ENCODE measurements at places on chromosomes 11 and 22.

- no peak for DNase-seq
Measured at GRCh38 chr22:46418827-46419226, 83.3 kb downstream of the TRMU start.

- DNase-seq: peak; percentile 30
Measured at GRCh38 chr11:133928628-133929059, 28.1 kb downstream of the IGSF9B start.

DNA sequence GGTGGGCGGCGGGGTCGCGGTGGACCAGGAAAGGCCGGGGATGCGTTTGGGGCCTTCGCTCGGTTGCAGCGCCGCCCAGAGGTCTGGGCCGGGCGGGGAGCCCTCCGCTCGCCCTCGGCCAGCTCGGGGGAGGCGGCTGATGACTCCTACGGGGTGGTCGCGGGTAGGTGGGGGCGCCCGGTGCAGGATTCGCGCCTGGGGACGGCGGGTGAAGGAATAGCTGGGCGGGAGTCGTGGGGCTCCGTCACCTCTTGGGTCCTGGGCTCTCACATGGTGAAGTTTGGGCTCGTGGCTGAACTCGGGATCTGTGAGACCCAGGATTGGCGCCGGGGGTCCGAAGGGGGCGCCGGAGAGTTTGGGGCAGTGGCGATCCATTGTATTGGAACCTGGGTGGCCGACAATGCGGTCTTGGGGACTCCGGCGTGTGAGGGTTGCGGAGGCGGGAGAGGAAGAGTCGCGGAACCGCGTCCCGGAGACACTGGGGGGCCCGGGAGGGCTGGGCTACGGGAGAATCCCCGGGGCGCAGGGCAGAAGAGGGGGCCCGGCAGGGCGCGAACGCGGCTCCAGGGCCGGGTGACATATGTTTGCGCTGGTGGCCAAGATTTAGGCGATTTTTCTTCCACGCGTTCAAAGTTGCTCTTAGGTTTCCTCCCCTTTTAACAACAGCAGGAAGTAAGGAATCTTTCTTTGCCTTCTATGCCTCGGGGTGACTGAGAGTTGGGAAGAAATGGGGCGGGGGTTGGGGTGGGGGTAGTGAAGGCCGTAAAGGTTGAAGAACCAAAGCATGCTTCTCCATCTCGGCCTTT lies 935 bp downstream of the QSER1 start:
- DNase-seq: peak; percentile 38

- no peak for DNase-seq
Measured at GRCh38 chr11:76257074-76257719, 50.9 kb upstream of the WNT11 start.

DNA sequence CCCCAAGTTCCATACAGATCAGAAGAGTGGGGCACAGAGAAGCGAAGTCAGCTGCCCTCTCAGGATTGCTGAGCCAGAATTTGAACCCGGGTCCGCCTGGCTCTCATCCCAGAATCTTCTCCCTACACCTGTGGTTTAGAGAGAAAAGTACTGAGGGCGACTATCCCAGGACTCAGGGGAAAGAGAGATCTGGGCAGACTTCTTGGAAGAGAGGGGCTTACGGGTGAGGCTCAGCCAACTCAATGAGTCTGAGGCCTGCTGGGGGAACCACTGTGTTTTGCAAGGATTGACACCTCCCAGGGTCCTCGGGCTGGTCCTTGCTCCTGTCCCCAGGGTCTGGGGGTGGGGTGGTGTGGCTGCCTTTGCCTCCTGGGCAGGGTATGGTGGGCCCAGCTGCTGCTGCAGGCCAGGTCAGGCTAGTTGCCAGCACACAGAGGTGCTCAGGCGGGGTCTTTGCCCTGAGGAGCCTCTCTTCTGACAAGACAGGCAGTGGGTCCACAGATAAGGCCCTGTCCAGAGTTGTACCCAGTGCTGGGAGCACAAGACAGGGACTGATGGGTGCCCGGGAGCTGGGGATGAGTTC lies 1.2 kb downstream of the CAPN5 start:
- no peak for DNase-seq

- no peak for DNase-seq
Measured at GRCh38 chr11:74367881-74368280, 30.4 kb downstream of the PGM2L1 start.

DNA sequence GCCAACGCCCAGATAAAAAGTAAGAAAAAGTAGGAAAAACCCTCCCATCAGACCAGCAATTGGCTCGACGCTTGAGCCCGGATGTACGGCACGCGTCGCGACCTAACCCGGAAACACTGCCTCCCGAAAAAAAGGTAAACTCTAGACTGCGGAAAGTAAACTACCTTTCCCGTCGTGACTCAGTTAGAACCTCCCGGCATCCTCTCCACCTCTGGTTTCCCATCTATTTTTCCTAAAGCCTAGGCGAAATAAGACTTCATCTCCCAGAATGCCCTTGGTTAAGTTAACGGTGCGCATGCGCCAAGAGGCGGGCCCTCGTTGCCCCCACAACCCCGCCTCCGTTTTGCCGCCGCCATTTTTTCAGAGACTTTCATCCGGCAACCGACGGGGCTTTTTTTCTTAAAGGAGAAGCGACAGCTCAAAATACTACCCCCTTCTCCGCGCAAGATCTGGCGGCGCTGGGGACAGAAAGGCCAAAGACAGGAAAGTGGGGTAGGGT lies 678 bp upstream of the ZFP91 start:
- DNase-seq: peak; percentile 99

GRCh38 chr11:112694813-112695212 lies 266.4 kb upstream of the NCAM1 start:
- peak; percentile 1 for DNase-seq

GRCh38 chr11:62508336-62509058 lies 38.1 kb downstream of the AHNAK start:
- peak; percentile 89 for DNase-seq

GRCh38 chr11:30608534-30608933 lies 22.4 kb upstream of the MPPED2 start:
- DNase-seq: no peak

DNA sequence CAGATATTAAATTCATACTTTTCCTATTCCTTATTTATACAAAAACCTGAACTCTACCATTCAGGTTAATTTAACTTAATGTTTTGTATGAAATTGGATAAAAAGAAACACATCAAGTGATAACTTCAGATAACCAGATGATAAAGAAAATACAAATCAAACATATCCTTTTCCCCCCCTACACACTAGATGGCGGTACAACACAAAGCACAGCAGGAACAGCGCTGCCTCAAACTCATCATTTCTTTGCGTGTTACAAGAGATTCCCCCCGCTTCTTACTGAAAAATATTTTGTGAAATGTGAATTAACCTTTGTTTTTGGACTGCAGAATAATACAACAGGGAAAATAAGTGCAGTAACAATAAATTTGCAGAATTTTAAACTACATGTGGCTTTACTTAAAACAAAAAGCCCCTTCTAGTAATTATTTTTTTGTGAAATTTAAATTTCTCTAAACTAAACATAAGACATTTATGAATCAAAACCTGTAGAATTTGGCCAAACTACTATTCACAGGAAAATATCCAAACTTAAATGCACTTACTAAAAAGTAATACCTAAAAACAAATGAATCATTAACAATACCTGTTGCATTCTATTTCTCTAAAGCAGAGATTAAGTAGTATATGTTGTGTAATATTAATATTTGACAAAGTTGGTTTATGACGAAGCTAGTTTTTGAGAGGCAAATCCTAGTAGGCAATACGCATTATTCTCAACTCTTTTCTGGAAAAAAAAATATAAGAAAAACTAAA lies 74.4 kb downstream of the ARHGAP32 start:
- peak; percentile 72 for DNase-seq

GRCh38 chr22:44392446-44392921 lies 79.7 kb upstream of the SHISAL1 start:
- DNase-seq: no peak

DNA sequence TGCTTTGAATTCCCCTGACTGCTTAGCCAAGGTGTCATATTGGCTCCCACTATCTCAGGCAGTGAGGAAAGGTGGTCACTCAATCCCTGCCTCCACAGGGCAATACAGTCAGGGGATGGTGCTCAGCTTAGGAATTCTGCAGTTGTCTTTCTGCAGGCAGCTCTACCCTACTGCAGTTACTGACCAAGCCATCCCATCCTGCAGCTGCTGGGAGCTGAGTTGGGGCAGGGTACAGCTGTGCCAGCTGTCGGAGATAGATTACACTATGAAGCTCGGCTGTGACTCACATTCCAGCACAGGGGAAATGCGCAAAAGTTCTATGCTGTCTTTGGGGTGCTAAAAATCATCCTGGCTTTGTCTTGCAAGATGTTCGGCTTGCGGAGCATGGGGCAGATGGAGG lies 4.4 kb upstream of the DAGLA start:
- DNase-seq: no peak

DNA sequence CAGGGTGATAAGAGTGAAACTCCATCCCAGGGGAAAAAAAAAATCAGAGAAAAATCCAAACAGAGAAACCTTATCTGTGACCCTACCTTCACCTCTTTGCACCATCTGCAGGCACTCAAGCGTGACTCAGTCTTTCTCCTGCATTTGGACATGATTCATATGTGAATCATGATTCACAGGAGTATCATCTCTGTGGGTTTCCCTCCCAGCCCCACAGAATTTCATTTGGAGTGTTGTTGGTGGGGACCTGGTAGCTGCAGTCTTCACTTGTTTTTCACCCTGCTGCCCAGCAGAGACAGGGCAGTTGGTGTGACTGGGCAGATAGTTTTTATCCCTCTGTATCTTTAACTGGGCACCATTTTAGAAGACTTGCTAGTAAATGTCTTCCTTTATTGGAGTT lies 75.7 kb downstream of the DEPDC5 start:
- DNase-seq: peak; percentile 96

GRCh38 chr11:8213376-8213775 lies 44.6 kb upstream of the RIC3 start:
- no peak for DNase-seq

GRCh38 chr11:118193910-118194566 lies 17.6 kb upstream of the SCN2B start:
- DNase-seq: no peak

- DNase-seq: peak; percentile 82
Measured at GRCh38 chr22:43126501-43127165, 16.1 kb downstream of the BIK start.

DNA sequence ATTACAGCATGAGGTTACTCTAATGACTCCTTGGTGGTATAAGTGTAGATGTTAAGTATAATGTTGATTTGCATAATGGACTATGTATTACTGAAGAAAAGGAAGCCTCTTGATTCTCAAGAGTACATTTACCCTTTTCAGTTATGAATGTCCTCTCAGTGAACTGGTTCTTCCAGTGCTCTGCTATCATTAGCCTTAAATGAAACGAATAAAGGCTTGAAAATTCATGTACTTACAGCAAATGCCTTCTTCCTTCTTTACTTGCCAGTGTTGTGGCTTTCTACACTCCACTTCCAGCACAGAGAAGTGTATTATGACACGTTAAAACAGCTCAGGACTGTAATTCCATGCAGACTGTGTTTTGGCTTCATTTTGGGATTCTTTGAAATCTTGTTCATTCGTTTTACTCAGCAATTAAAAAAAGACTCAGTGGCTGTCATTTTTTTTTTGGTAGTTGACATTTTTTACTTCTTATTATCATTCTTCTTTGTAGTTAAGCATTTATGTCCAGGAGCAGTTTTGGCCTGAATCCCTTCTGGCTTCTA lies 96.9 kb downstream of the MTMR3 start:
- peak; percentile 76 for DNase-seq

- DNase-seq: no peak
Measured at GRCh38 chr11:92168936-92169335, 55.7 kb upstream of the FAT3 start.

All from EH (cell line).